ENCODE measurements at places on chromosomes 4 and X.

DNA sequence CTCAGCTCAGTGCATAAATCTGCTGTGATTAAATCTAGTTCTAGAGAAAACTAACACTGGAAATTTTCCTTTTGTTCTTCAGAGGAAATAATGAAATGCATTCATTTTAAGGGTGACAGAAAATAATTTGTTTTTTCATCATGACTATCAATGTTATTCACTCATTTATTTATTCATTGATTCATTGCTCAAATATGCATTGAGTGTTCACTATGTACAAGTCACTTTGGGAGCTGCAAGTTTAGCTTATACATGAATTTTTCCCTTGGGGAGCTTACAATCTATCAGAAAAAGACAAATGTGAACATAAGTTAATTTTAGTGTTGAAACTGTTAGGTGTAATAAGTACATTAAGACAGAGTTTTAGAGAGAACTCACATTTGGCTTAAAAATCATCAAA lies 897.8 kb downstream of the CENPC start:
- DNase-seq = no peak

DNA sequence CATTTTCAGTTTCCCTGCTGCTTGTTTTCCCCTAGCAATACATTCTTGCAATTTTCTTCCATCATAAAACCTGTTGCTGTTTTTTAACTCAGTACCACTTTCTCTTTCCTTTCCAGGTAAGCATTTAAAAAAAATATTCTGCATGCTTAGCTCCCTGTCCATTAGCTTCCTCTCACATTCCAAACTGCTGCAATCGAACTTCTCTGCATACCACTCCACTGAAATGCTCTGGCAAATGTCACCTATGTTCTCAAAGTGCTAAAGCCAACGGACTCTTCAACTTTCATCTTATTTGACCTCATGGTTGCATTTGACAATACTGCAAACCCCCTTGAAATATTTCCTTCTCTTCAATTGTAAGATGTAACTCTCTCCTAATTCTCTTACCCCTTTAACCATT lies 192.7 kb downstream of the ANAPC10 start:
- no peak for DNase-seq

GRCh38 chrX:19057856-19058255 lies 64.4 kb downstream of the ADGRG2 start:
- DNase-seq = no peak

DNA sequence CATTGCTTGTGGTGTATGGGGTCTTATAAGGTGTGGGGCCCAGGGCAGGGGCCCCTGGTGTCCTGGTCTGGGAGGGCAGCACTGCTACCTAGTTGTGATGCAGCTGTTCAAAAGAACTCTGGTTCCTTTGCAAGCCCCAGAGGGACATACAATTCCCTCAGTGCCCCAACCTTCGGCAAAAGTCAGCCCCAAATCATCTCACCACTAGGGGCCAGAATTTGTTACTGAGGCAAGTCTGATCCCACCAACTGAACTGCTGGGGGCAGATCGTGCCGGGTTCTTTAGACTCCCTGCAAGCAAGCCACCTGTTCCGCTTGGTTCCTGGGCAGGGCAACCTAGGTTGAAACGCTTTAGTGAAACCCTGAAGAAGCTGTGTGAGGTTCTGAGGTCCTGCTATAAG lies 180.1 kb upstream of the S100G start:
- no peak for DNase-seq

DNA sequence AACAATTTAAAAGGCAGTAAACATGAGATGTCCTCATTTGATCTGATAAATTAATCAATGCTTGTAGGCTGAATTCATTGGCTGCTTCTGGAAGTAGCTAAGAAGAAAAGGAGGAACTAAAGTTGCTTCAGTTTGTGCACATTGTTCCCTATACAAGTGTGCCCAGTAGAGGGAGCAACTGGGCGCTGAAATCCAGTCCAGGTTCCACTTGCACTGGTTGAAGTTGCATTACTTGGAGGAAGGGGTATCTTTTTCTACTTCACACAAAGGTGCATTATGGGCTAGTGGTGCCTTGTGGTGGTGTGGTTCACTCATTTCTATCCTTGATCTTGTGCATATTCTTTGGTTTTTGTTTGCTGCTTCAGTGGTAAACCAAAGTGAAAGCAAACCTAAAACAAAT lies 67.9 kb upstream of the SOX3 start:
- no peak for DNase-seq

- no peak for DNase-seq
Measured at GRCh38 chrX:17000751-17001150, 54.3 kb downstream of the REPS2 start.

DNA sequence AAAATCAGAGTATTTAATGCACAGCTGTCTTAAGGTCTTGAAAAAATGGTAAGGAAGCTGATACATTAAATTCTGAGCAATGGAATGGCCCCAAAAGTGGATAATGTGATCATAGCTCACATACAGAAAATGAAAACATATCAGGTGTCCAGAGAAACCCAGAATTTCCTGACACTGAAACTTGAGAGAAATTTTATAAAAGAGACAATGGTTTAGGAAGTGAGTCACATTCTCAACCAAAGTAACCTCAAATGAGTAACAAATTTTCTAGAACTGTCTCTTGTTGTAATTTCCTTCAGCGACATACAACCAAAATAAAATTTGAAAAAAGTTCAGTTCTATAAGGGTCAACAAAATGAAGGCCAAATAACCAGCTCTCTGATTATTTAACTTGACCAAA lies 37.4 kb upstream of the PACRGL start:
- no peak for DNase-seq

DNA sequence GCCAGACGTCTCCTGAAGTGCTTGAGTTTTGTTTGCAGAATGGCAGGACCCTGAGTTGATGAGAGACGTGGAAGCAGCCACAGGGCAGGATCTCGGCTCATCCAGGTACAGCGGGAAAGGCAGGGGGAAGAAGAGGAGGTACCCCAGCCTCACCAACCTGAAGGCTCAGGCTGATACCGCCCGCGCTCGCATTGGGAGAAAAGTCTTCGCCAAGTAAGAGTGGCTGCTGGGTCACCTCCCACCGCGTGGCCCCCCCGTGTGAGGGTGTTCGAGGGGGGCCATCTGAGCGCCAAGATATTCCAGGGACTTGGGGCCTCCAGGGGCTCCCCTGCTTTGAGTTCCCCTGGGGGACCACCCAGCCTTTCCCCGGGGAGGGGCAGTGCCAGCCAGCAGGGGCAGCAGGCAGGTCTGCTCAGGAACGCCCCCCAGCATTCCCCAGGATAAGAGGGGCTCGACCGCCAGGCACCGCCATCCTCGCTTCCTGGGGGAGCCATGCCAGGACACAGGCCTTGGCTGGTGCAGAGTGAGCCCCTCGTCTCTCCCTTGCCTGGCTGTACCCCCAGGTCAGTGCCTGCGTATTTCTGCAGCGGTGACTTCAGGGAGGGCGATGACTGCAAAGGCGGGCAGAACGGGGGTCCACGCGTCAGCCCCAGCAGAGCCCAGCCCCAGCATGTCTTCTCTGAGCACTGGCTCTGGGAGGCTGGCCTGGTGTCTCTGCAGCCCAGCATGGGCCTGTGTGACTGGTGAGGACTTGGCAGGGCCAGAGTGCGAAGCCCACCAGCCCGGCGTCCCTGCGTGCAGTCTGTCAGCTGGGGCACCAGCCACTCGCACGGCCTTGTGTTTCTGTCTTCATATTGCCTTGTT lies 22.3 kb downstream of the NKX1-1 start:
- no peak for DNase-seq

DNA sequence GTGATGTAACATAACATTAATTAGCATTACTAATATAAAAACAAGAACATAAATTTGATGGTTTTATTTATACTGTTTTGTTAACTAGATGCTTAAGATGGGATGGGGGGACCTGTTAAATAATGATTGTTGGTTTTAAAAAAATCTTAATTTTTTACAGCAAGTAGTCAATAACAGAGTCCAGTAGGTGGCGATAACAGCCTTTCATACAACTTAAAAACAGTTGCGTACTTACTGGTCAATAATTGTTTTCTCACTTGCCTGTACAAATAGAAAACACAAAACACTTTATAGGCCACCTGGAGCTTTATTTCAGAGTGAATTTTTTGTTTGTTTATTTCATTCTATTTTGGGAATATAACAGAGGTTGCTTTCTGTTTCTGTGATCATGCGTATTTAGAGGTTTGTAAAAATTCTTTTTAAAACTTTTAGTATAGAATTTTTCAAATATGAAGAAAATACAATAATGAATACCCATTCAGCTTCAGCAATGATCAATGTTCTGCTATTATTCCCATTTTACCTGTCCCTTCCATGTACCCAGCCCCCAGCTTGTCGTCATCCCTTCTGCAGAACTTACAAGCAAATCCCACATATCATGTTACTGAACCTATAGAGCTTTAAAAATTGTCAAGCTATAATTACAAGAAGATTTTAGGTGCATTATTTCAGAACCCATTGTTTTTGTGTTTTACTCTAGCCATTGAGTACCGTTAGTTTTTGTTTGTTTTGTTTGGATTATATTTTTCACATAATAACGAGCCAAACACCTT lies 97.1 kb downstream of the MRPL1 start:
- no peak for DNase-seq

DNA sequence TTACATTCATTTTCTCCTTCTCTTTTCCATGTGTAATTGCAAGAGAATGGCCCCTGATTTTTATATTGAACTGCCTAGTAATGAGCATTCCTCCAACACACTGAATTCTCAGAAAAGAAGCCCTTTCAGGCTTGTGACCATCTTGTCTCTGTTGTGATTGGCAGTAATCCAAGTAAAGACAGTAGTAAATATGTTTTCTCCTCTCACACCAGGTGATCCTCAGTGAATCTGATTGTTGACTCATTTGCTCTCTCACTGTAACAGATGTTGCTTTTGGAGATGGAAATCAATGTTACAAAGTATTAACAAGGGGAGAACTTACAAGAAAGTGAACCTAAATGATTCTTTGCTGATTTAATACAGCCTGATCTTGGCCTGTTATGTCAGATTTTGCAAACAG lies 271.0 kb downstream of the AFF2 start:
- DNase-seq = no peak

DNA sequence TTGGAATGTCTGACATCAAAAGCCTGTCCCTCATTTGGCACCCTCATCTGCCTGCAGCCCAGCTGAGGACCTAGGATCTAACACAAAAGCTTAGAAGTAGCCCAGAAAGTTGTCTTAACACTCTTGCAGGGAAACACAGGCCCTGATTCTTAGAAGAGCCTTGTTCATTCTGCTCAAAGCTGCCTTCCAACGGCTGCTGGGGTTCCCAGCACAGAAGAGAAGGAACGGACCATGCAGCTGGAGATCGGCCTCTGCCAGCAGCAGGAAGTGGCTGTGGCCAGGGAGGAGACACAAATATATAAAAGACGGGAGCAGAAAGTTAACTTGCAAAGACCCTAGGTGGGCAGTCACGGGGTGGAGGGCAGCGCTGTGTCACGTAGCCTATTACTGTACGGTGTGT lies 20.4 kb downstream of the PRPS2 start:
- no peak for DNase-seq

DNA sequence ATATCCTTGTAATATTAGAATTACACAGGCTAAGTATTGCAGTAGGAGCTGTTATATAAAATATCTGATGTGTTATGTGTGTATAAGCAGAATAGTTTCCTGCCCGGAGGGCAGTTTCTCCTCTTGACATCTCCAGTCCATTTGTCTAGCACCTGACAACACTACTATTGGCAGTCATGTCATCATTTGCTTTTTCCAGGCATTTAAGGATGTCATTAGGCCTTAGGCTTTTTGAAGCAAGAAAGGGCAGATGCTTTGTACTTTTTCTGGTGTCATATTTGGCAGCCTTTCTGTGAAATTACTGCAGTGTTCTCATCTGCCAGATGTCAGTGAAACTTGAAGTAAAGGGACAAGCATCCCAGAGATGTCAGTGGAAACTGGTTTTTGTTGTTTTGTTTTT lies 2017.6 kb upstream of the IGFBP7 start:
- DNase-seq = no peak

DNA sequence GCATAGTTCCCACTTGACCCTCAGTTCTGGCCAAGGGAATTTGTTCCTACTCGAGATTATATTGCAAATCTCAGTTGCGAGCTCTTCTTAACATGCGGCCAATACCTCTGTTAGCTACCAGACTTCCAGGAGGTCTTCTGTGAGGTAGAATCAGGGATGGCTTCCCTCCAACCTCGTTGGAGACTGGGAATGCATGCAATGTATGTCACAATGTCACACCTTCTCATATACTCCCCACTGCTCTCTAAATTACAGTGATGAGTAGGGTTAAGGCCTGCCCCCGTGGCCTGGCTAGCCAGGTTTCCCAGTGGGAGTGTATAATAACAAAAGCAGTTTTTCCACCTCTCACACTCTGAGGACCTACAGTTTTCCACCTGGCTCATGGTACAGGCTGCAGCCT lies 1962.5 kb downstream of the ARAP2 start:
- DNase-seq = no peak

- DNase-seq = no peak
Measured at GRCh38 chr4:54077812-54078211, 13.4 kb upstream of the CHIC2 start.

DNA sequence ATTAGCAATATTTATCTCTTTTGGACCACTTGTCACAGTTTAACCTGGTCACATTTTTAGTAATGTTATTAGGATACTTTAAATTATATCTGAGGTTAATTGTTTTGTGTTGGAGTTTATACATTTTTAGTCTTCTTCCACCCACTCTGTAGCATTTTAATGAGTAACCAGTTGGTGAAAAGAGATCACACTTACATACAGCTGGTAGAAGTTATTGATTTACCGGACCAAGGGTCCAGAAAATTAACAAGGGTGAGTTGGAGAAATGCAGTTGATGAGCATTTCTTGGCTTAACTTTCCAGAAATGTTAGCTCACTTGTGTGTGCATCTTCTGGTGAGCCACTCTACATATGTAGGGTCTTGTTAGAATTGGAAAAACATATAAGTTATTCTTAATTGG lies 219.6 kb downstream of the GRXCR1 start:
- DNase-seq = no peak

- no peak for DNase-seq
Measured at GRCh38 chr4:4759883-4760282, 99.6 kb upstream of the MSX1 start.

GRCh38 chr4:177485528-177485927 lies 43.3 kb upstream of the AGA start:
- DNase-seq = no peak

GRCh38 chr4:111937368-111937767 lies 207.9 kb upstream of the FAM241A start:
- DNase-seq = no peak

- no peak for DNase-seq
Measured at GRCh38 chr4:1843852-1844251, 12.1 kb downstream of the LETM1 start.

DNA sequence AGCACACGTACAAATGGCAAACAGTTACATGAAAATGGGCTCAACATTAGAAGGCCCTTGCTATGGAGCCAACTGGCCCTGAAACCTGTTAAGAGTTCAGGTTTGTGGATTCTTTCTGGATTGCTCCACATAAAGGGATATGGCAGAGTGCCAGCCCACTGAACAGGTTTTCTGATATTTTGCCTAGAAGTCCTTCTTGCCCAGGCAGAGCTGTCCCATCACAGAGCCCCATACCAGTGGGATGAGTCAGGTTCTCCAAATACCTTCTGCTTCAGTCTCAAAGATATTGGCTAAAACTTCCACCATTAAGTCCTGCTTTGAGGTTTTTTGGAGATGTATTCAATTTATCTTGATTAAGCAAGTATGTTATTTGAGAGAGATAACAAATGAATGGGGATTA lies 146.8 kb upstream of the IL1RAPL2 start:
- DNase-seq = no peak

All from stimulated activated CD8-positive, alpha-beta memory T cell treated with anti-CD3 and anti-CD28 coated beads, Interleukin-4, amount 100 ng/mL, for 4 hours (primary cell).